Liver (tissue), 10 donors: ENCODE measurements at places on chromosomes 3 and 15. TPM values are rescaled to one million over a fixed set of nuclear protein-coding genes. Genes with fewer than 3 reads are reported as not detected.

DNA sequence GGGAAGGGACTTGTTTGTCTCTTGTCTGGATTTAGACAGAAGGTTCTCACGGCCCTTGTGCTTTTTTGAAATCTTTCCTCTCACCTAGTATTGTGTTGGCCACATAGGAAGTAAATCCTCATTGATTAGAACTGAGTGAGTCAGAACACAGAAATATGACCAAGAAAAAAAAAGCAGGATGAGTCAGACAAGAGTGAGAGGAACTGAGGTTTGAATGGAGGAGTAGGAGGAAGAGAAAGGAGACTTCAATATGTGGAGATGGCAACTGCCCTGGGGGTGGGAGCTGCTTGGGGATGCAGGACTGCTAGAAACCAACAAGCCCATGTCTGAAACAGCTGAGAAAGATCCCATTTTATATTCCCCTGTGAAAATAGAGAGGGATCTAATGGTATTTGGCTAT lies 194.1 kb upstream of the ZBTB20 start:
- no peak for DNase-seq

GRCh38 chr3:16448639-16449070 lies 64.8 kb downstream of the RFTN1 start:
- no peak for DNase-seq

GRCh38 chr15:60396560-60396957 lies 1.2 kb downstream of the ANXA2 start:
- DNase-seq, result no peak

GRCh38 chr3:129824926-129825541 lies 68.5 kb downstream of the TMCC1 start:
- peak; percentile 47 for DNase-seq

DNA sequence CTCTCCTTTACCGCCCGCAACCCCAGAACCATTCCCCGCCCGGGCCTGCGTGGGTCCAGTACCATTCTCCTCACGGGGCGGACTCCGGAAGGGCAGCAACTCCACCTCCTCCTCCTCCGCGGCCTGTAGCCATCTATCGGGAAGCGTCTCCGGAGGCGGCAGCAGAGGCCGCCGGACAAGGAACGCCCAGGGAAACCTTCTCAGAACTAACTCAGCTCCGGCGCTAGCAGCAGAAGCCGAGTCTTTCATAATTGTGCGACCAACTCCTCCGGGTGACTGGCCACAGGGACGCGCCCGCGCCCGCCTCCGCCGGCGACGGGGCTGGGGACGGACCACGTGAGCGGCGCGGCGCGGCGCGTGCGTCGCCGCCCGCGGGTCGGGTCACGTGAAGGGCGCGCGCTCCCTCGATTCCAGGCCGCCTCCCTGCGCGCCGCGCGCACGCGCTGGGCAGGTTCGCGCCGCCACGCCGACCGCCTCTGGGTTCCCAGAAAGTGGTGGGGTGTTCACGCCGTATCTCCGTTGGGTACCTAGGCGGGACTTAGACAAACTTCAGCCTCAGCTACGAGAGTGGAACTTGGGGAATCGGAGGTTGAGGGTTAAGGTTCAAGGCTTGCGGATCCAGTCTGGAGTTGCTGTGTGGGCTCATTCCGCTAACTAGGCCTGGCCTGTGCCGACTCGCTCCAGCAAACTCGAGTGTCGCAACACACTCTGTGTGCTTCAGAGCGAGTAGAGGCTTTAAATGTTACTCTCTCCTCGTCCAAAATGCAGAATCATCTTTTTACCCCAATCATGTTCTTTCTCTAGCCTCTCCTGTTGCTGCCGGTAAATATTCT lies at the start of gene TRPM7:
TRPM7 (minus strand) TSS at position 329 of the 833 bp plus-strand sequence; CDS start at position 65, 264 bp downstream.
- peak; percentile 90 for DNase-seq

CISH gene
- total RNA-seq, result 30.6 TPM

ERICH6 gene
- total RNA-seq, result under 0.01 TPM
